Fibroblast of upper back skin (primary cell): ENCODE measurements at places on chromosomes 7 and 10.

DNA sequence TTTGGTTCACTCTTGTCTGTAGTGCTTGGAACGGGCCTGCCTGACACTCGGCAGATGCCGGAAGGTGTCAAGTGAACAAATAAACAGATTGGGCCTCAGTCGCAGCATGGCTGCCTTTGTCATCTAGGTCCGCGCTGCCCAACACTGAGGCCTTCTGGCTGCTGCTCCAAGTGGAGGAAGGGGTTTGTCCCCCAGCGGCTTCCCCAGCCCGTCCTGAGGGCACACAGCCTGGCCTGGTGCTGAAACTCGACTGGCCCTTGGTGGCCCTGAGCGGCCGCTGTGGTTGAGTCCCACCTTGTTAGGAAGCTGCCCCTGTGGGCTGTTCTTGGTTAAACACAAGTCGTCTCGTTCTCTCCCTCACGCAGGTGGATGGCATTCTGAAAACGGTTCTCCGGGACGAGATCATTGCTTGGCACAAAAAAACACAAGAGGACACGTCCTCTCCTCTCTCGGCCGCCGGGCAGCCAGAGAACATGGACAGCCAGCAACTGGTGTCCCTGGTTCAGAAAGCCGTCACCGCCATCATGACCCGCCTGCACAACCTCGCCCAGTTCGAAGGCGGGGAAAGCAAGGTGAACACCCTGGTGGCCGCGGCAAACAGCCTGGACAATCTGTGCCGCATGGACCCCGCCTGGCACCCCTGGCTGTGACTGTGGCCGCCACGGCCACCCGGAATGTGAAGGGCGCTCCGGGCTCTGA, 132.1 kb downstream of the SMURF1 start:
- DNase-seq, result no peak

DNA sequence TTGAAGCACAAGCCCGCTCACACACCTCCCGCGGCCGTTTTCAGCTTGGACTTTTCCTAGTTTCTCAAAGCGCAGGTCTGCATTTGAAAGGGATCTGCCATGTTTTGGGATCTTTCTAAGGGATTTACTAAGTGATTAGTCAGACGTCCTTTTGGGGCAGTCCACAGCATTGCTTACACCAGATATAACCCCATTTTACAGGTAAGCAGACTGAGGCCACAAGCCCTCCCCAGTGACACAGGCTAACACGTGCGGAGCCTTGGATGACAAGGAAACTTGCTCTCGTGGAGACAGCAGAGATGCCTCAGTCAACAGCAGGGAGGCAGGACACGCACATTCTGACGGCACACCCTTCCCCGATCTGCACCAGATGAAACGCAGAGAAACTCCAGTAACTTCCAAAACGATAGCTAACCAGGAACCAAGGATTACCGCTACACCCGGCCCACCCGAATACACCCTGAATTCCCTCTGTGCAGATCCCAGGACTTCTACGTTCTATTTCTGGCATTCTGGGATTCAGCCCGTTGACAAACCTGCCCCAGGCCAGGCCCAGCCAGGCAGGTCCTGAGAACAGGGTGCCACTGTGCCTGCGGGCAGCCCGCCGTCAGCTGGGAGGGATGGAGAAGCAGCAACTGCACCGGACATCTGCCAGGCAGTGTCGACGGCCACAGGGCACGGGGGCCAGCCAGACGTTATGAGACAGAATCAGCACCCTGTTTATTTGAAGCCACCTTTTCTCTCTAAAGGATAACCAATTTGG, 27.9 kb downstream of the FOXL3 start:
- DNase-seq, result no peak

DNA sequence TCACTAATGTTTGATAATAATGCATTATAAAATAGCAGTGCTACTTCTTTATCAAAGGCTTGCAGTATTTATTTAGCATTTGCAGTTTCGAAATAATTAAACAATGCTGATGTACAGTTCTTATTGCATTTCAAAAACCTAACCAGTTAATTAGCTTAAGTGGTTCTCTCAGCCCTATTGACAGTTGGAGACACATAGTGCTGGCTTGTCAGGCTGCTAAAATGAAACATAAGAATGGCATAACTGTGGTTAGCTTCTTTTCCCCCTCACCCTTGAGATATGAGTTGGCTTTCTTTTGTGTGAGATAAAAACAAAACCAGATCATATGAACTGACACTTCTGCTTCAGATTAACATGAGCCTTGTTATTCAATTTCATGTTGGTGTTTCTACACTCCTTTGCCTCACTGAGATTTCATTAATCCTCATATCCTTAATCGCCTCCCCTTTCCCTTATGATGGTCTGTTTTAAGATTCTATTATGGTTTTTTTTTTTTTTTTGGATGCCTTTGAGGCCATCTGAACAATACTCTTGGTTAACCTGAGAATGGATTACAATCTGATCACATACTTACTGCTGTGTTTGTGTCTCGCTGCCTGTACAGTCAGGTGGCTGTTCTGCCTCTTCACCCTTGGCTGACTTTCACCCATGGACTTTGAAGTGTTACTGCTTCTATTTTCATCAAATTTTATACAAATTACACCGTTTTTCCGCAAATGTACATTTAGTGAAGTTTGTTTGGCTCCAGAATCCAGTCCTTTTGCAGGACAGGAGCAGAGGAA, 108.0 kb downstream of the SDK1 start:
- peak; percentile 2 for DNase-seq

DNA sequence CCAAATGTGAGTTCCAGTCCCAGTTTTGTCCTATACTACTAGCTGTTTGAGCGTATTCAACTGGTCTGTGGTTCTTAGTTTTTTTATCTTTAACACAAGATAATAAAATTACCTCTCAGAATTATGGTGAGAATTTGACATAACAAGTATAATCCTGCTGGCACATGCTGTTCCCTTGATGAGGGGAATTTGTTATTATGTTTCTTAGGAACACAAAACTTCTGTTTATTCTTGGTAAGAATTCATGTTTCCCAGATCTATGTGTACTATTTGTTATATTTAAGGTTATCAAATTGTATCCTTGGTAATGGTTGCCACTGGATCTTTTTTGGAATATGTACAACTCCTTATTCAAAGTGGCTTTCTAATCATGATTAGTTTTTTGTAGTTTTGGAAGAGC, 335.6 kb downstream of the ADK start:
- DNase-seq, result no peak

DNA sequence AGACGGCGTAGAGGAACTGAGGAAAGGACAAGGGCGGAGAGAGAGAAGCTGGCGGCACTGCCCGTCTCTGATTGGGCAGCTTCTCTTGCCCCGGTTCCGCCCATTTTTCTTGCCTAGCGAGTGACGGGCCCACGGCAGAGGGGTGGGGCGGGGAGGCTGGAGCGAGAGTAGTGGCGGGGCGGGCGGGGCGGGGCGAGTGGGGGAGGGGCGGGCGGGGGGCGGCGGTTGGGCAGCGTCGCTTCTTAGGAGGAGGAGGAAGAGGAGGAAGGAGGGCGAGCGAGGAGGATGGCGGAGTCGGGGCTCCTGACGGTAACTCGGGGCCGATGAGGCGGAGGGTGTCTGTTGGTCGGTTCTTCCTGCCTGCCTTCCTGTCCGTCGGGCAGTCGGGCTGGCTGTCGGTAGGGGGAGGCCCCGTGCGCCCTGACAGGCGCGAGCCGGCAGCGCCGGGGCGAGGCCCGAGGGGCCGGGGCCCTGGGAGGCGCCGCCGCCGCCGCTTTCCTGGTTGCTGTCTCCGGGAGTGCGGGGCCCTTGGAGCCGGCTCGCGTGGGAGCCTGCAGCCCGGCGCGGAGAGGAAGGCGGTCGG, at the start of gene SHOC2:
TSS of gene SHOC2 (plus strand) at position 256 of the 583 bp plus-strand sequence. CDS start 44,755 bp downstream, outside the sequence.
- DNase-seq, result no peak

DNA sequence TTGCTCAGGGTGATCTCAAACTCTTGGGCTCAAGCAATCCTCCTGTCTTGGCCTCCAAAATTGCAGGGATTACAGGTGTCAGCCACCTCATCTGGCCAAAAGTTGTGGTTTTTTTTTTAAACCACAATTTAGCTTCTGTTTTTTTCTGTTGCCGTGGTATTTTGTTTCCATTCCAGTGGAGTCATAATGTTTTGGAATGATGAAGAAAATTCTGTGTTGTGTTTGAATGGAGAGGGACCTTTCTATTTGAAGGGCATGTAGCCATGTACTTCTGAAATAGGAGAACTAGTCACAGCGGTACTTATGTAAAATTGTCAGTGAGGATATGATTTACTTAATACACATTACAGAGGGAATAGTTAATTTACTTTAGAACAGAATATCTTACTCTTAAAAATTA, 201.3 kb downstream of the ARL4A start:
- peak; percentile 65 for DNase-seq

GRCh38 chr7:8177109-8177933, 84.6 kb downstream of the ICA1 start:
- no peak for DNase-seq

GRCh38 chr10:123143162-123143824, 4.6 kb upstream of the HMX2 start:
- DNase-seq, result no peak

DNA sequence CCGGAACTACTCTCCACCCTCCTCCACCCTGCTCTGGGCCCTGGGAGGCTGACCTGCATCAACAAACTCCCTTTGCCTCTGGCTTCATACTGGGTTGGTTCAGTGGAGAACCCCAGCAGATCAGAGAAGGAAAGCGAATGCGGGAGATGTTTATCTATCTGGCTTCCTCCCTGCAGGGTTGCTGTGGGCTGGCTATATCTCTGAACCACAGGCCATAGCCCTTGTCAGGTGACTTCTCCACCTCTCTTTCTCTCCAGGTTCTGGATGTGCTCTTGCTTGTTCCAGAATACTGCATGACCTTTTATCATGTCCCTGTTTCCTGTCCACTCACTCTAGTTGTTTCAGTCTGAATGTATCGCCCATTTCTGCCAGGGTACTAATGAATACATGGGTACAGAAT, 51.7 kb upstream of the IFRD1 start:
- no peak for DNase-seq

- DNase-seq, result no peak
These were observed 58.2 kb upstream of the PDGFA start for GRCh38 chr7:577741-578370.

GRCh38 chr10:53107711-53108110, 335.1 kb upstream of the MBL2 start:
- no peak for DNase-seq

GRCh38 chr7:41065663-41066062, 637.2 kb downstream of the INHBA start:
- DNase-seq, result no peak

- no peak for DNase-seq
These were observed 159.8 kb downstream of the DNAJB6 start for GRCh38 chr7:157496416-157497275.

- peak; percentile 6 for DNase-seq
These were observed 88.2 kb downstream of the BBS9 start for GRCh38 chr7:33217595-33217994.

DNA sequence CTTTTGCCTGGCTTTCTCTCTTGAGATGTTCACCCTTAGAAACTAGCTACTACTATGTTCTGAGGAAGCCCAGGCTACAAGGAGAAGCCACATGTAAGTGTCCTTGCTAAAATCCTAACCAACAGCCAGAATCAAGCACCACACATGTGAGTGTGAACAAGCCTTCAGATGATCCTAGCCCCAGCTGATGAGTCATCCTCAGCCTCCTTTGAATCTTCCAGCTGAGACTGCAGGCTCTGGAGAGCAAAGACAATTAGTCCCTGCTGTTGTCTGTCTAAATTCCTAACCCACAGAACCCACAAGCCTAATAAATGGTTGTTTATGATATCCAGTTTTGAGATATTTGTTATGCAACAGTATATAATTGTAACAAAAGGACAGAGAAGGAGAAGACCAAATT, 92.8 kb upstream of the TAC1 start:
- DNase-seq, result no peak

DNA sequence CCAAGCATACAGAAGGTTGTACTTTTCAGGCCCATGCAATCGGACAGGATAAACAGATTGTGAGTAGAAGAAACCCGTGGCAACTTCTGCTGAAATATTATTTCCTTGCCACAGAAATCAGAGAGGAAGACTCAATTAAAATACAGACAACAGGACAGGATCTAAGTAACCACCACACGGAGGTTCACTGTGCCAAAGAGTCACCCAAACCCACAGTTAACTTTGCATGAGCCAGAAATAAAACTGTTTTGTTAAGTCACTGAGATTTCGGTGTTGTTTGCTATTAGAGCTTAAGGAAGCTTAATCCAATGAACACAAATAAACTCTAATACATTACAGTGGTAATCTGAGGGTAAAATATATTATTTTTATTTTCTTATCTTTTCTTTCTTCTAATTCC, 14.0 kb downstream of the PNPLA8 start:
- no peak for DNase-seq

DNA sequence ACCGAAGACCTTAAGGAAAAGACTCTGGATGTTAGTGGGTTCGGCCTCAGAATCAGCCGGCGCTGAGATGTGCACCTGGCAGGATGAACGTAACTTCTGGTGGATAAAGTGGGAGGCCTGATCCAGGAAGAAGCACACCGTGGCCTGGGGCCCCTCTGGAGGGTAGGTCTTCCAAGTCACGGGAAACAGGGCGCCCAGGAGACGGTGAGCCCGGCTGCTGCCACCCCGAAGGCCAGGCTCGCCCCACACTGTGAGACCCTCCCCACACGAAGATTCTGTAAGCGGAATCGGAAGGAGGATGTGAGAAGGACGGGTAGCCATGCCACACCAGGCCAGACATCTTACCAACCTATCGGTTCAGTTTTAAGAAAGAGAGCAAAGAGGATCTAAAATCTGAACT, 279.0 kb downstream of the DNAJB6 start:
- no peak for DNase-seq

DNA sequence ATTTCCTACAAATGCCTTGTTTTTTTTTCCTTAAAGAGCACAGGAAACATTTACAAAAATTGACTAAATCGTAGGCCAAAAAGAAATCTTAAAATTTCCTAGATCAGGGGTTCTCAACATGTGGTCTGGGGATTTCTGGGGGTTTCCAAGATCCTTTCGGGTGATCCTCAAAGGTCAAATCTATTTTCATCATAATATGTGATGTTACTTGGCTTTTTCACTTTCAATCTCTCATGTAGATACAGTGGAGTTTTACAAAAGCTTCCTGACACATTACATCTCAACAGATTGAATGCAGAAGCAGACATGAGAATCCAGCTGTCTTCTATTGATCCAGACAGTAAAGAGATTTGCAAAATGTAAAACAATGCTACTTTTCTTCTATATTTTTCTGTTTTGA, 497.3 kb downstream of the INHBA start:
- DNase-seq, result no peak

GRCh38 chr10:110834629-110835301, 37.0 kb upstream of the PDCD4 start:
- no peak for DNase-seq

DNA sequence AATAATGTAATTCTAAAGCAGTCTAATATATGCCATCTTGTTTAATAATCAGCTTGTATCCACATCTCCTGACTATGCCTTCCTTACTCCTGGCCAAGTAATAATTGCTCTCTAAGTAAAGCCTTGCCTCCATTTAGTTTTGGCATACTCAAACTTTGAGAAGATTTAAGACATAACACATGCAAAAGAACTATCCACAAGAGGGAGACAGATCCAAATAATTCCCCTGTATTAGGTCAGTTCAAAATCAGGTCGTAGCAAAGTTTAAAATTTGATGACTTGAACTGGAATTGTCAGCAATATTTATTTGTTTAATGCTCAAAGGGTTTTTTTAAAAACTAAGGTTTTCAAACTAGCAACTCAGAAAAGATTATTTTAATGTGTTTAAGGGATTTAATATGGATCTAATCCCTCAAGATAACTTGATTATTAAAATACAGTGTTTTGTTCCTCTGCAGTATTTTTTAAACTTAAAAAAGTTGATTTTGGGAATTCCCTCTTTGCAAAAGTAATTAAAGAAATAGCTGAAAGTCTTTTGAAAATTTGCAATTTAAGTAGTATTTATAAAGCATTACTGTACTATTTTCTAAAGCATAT, 95.3 kb downstream of the HDAC9 start:
- peak; percentile 76 for DNase-seq

- no peak for DNase-seq
These were observed 93.1 kb downstream of the RNF32 start for GRCh38 chr7:156733638-156734037.
